ENCODE measurements at places on chromosomes 12 and 14.

DNA sequence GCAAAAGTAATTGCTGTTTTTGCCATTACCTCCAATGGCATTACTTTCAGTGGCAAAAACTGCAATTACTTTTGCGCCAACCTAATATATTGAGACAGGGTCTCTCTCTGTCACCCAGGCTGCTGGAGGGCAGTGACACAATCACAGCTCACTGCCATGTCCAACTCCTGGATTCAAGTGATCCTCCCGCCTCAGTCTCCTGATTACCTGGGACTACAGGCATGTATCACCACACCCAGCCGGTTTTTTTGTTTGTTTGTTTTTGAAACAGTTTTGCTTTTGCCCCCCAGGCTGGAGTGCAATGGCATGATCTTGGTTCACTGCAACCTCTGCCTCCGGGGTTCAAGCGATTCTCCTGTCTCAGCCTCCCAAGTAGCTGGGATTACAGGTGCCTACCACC, 15.7 kb upstream of the KDM2B start:
- no peak for DNase-seq

DNA sequence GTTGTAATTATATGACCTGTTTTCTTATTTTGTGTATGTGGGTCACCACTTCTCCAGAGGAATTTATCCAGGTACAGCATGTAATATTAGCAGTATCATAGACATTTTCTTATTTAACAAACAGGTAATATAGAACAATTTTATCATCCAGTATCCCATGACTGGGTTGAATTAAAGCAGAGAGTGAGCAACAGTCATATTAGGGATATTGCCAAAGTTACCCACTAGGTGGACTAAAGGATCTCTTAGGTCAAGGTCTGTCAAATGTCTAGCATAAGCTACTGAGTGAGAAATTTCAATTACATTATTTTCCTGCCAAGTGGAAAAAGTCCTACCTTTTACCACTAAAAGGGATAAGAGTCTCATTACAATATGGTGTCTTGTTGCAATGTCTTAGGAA, 62.1 kb upstream of the TRIM9 start:
- DNase-seq, result peak; percentile 2

DNA sequence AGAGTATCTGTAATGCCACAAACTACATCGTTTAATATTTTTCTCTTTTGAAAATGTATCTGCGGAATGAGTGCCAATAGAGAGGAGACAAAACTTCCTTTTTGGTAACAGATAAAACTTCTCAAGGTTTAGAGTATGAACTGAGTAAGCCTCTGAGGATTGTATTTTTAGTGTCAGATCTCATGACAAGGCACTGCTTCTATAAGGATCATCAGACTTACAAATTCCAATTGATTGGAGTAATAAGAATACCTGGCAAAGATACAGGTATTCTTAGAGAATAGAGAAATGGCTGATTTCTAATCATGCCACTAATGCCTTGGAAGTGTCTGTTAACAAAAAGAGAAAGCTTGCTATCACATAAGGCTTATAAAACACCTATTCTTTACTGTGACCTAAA, 45.3 kb downstream of the SLC35F4 start:
- DNase-seq, result no peak

DNA sequence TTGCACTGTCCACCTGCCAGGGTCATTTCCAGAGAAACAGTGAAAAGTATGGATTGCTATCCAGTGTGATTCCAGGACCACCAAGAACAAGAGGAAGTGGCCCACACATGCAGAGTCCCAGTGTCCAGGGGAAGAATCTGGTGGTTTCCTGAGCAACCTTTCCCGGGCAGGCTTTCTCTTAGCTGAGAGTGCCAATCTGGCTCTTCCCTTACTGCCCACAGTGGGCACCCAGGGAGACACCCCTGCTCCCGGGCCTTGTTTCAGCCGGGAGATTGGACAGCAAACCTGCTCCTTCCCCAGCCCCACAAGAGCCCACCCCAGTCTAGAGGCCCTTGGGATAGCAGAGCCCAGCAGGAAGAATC, 62.1 kb downstream of the VWF start:
- no peak for DNase-seq

- no peak for DNase-seq
Measured at GRCh38 chr14:100983710-100984109, 80.2 kb upstream of the RTL1 start.

DNA sequence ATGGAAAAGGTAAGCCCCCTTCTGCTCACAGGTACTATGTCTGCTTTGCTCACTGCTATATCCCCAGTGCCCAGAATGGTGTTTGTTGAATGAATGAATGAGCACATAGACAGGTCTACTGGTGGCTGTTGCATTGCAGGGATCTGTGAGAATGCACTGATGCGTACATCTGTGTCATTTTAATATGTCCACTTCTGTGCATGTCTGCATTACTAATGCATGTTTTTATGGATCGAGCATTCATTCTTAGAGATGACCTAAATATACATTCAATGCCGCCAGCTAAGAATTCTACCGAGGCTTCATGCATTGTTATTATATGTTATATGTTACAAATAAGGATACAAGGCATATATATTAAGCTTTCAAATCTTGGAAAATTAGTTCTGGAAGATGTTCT, 73.8 kb downstream of the SPRING1 start:
- no peak for DNase-seq

DNA sequence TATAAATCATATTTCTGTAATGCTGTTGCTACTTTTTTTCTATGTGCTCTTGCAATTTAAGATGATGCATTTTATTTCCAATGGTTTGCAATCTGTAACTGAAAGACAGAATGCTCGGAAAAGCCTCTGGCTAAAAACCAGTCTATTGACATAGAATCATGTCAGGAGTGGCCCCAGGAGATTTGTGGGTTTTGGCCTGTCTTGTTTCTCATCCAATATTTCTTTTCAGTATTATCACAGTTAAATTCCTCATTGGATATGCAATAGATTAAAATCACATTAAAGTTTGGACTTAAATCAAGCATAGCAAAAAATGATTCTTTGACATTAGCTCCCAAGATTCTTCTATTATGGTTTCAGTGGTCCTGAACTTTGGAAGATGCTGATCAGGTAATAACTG, 19.1 kb upstream of the SLC38A2 start:
- DNase-seq, result no peak

DNA sequence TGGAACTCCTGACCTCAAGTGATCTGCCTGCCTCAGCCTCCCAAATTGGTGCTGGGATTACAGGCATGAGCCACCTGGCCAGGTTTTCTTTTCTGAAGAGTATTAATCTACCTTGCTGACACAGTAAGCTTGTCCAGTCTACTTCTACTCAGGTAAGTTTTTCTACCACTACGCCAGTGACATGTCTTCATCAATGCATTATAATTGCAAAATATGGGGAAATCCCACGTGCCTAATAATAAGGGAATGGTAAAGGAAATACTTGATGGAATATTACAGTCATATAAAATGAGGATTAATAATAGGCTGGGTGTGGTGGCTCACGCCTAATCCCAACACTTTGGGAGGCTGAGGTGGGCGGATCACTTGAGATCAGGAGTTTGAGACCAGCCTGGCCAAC, 62.3 kb downstream of the RAB35 start:
- no peak for DNase-seq

DNA sequence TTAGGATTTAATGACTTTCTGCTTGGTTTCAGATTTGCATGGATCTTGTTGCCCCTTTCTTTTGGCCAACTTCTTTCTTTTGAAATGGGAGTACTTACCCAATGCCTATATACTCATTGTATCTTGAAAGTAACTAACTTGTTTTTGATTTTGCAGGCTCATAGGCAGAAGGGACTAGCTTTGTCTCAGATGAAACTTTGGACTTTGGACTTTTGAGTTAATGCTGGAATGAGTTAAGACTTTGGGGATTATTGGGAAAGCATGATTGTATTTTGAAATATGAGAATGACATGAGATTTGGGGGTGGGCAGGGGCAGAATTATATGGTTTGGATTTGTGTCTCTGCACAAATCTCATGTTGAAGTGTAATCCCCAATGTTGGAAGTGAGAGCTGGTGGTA, 657.1 kb downstream of the TMTC2 start:
- DNase-seq, result no peak
